ENCODE measurements at places on chromosomes 2 and 18.
A peak's percentile ranks its signal among the peaks of the same experiment; 100 is the strongest.

- DNase-seq = no peak
Measured at GRCh38 chr18:3869848-3870247, 419.9 kb downstream of the TGIF1 start.

DNA sequence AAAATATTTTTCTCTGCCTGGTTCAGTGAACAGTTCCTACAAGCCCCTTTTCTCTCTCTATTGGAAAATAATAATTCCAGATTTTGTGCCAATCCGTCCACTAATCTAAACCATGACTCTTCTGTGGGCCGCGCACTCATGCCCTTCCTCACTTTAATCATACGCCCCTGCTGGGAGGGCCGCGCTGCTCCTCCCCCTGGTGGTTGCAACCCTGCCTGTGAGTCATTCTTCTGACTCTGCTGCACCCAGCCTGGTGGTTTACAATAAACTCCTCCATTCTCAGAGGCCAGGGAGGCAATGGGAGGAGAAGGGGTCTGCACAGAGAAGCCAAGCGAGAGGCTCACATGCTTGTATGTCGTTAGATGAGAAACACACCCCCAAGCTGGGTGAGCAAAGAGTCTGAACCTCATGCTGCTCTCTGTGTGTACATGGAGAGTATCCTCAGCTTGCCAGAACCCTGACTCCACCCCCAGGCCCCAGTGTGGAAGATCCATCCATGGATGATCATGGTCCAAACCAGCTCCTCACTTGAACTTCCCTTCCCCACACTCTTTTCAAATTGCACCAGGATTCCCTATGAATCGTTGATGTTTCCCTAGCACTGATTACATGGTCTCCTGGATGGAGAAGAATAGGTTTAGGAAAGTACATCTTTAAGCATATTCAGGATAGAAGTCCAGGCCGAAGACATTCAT is 228.9 kb downstream of the ANKRD30B start:
- no peak for DNase-seq

GRCh38 chr2:168626096-168626495 is 170.0 kb downstream of the CERS6 start:
- DNase-seq = no peak

DNA sequence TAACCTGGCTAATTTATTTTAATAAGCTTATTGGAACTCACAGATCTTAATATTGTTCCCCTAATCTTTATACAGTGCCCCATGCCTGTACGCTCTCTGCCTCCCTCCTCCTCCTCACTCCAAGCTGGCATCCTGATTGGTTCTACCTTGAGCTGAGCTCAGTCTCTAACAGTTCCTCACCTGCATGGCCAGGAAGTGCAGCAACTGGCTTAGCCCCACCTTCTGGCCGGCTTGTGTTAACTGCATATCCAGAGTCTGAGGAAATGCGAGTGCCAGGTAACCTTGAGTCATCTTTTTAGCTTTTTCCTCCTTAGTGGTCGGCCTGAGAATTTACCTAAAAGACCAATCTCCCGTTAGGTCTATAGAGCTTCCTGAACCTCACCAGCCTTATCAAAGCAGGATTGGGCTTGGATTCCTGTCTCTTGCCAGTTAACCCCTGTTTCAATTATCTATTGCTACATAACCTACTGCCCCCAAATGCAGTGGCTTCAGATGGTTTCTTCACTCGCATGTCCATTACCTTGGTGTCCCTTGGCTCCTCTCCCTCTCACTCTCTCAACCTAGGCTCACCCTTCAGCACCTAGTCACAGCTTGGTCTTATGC is 89.5 kb upstream of the STK39 start:
- no peak for DNase-seq

DNA sequence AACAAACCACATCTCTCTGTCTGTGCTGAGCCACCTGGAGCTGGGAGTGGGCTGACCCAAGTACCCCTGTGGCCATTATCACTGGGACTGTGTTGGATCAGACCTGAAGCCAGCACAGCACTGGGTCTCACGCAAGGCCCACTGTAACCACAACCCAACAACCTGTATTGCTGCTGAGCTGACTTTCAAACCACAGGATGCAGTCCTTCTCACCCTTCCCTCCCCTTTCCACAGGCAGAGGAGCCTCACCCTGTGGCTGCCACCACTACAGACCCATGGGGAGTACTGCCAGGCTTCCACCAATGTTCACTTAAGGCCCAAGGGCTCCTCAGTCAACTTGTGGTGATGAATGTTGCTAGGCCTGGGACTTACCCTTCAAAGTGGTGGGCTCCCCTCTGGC is 135.7 kb downstream of the DIS3L2 start:
- DNase-seq = no peak

- DNase-seq = peak; percentile 69
Measured at GRCh38 chr2:240960309-240960970, 38.0 kb upstream of the SNED1 start.

DNA sequence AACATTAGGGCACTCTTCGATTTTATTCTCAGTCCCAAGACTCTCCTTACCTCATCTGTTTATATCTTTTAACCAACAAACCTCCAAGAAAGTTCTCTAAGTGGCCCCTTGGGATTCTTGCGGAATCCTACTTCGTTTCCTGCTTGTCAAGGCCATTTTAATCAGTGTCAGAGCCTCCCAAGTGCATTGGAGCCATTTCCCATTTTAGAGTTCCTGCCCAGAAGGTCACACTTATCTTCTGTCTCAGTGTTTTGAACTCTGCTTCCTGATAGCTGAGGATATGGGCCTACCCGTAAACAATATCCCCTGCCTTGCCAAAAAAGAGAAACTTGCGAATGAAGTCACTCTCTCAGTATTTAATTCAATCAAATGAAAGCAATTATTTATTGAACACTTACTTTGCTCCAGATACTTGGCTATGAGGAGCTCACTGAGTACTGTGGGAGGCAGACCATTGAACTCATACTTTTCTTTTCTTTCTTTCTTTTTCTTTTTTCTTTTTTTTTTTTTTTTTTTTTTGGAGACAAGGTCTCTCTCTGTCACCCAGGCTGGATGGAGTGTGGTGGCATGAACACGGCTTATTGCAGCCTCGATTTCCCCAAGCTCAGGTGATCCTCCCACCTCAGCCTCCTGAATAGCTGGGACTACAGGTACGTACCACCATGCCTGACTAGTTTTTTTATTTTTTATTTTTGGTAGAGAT is 5.7 kb upstream of the NOSTRIN start:
- DNase-seq = no peak
